ENCODE measurements at places on chromosomes 1 and 21. TPM values are rescaled to one million over a fixed set of nuclear protein-coding genes. Genes with fewer than 3 reads are reported as not detected.

The HMGCS2 gene
- not detected for total RNA-seq

The GBP6 gene
- not detected for total RNA-seq

The BMP8B gene
- total RNA-seq = not detected

The FAM163A gene
- total RNA-seq = under 0.01 TPM

The MCOLN3 gene
- 0.97 TPM for total RNA-seq

The SLC45A1 gene
- total RNA-seq = 1.9 TPM

Measured in fibroblast of villous mesenchyme (primary cell).